Stimulated activated CD4-positive, alpha-beta T cell treated with anti-CD3 and anti-CD28 coated beads, Interleukin-12 subunit alpha, Interleukin-12 subunit beta, amount 100 ng/mL, for 4 hours (primary cell): ENCODE measurements at places on chromosomes 16 and 17.

GRCh38 chr17:28396635-28397239 is 9.3 kb downstream of the SLC46A1 start:
- DNase-seq = no peak

- no peak for DNase-seq
These were observed 24.4 kb downstream of the ATP6V0D1 start for GRCh38 chr16:67456391-67457081.

- no peak for DNase-seq
These were observed 6.2 kb downstream of the HOXB4 start for GRCh38 chr17:48571826-48572417.

- no peak for DNase-seq
These were observed 390.3 kb upstream of the CCL2 start for GRCh38 chr17:33864758-33865229.

GRCh38 chr16:67137605-67138004 is 13.2 kb downstream of the B3GNT9 start:
- no peak for DNase-seq
